ENCODE measurements at places on chromosomes 4 and X. TPM values are rescaled to one million over a fixed set of nuclear protein-coding genes. Genes with fewer than 3 reads are reported as not detected.

The EVC2 gene
- total RNA-seq = 9.9 TPM

The USP17L10 gene
- total RNA-seq = not detected

The ZDHHC15 gene
- 0.67 TPM for total RNA-seq

The CYLC1 gene
- not detected for total RNA-seq

The NPNT gene
- total RNA-seq = 71.8 TPM

The TMEM154 gene
- 0.33 TPM for total RNA-seq

DNA sequence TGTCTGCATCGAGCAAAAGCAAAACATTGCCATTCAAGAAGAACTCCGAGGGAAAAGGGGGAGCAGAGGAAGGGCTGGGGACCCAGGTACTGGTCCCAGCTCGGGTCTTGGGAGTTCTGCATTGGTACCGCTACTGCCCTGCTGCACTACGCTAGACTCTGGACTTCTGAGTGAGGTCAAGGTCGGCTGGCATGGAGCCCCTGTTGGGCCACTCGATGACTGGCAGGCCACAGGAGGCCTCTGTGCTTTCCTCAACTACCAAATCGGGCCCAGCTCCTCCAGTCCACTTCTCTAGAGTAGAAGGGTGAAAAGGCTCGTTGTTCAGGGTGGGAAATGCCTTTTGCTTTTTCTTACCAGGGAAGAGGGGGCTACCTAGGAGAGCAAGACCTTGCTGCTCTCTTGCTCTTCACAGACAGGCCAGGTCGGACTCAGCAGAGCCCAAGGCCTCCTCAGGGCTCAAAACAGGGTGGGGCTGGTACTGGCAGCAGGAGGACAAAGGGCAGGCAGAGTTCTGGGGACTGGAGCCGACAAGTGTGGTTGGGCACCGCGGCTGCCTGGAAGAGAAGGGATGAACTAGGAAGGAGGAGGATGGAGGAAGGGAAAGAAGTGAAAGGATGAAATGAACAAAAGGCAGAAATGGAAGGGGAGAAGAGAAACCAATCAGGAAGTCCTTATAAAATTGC, 8.9 kb upstream of the IRAK1 start:
- DNase-seq = no peak
- H3K36me3 ChIP-seq = 0 out of 2 replicates have a peak, but pooled peaks cover 3% of the 10 kb centered on the region
- H3K4me1 ChIP-seq = no peaks in the 10 kb centered on the region
- no peaks in the 10 kb centered on the region for H3K27me3 ChIP-seq
- no peak overlapping the region for H3K27ac ChIP-seq

DNA sequence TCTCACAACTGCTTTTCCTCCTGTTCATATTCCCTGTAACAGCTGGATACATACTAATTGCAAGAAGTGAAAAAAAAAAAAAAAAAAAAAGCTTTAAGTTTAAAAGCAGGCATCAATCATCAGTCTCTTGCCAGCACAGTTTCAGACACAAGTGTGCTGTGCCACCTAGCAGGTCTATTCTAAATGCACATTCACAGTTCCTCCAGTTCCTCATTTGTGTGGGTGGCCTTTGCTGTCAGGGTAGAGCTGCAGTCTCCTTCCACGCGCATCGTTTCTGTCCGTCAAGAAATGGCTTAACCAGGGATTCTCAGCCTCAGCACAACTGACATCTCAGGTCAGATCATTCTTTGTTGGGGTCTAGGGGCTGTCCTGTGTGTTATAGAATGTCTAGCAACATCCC, 61.6 kb downstream of the SCML1 start:
- H3K27ac ChIP-seq = no peak overlapping the region
- no peaks in the 10 kb centered on the region for H3K36me3 ChIP-seq
- no peak overlapping the region for H3K4me3 ChIP-seq
- no peak for DNase-seq
- H3K4me1 ChIP-seq = no peaks in the 10 kb centered on the region
- H3K27me3 ChIP-seq = no peaks in the 10 kb centered on the region

DNA sequence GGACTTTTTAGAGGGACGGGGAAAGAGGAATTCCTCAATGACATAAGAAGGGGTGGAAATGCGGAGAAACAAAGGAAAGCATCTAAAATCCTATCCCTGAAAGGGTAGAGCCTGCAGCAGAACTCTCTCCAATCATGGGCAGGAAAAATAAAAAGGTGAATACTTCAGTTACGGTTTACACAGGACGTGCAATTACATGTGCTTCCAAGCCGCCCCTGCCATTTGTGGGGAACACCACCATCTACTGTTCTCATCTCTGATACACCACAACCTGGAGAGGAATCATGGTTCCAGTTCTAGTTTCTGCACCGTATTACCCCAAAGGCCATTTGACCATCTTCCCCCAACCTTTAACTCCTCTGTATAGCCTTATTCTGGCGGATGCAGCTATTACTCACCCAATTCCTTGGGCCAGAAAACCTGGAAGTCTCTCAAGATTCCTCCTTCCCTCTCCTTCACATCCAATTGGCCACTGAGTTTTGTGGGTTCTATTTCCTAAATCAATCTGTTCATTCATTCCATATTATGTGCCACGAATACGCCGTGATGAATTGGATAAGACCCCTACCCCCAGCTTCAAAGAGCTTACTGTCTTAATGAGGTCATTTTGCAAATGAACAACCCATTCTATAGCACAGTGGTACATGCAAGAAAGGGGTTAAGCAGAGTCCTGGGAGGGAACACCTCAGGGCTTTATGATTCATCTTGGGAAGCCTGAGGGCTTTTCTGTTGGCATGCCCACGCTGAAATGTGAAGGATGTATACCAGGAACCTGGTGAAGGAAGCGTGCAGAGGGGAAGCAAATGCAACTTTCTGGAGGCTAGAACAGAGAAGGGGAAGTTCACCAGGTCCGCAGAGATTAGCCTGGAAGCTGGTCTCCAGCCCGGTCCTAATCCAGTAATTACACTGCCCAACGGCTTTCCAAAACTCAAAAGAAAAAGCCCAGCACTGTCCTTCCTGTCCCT, 1.4 kb upstream of the MSL3 start:
- H3K4me3 ChIP-seq = peak overlapping the region; percentile 89
- DNase-seq = peak; percentile 28
- H3K27me3 ChIP-seq = no peaks in the 10 kb centered on the region

- no peak overlapping the region for H3K27ac ChIP-seq
- H3K36me3 ChIP-seq = peaks cover 53% of the 10 kb centered on the region
- no peak overlapping the region for H3K4me3 ChIP-seq
- H3K4me1 ChIP-seq = no peaks in the 10 kb centered on the region
These were observed 10.4 kb downstream of the PAQR3 start for GRCh38 chr4:78928835-78929234.

- H3K36me3 ChIP-seq = no peaks in the 10 kb centered on the region
- no peaks in the 10 kb centered on the region for H3K27me3 ChIP-seq
- H3K4me3 ChIP-seq = no peak overlapping the region
- H3K4me1 ChIP-seq = no peaks in the 10 kb centered on the region
These were observed 159.5 kb upstream of the USP38 start for GRCh38 chr4:143025081-143025704.

- H3K27ac ChIP-seq = no peak overlapping the region
- peak; percentile 4 for DNase-seq
- H3K4me1 ChIP-seq = no peaks in the 10 kb centered on the region
These were observed 33.5 kb upstream of the ELOVL6 start for GRCh38 chr4:110231869-110232268.

- no peak overlapping the region for H3K4me3 ChIP-seq
- H3K4me1 ChIP-seq = no peaks in the 10 kb centered on the region
- no peaks in the 10 kb centered on the region for H3K36me3 ChIP-seq
These were observed 13.8 kb downstream of the TLR10 start for GRCh38 chr4:38768968-38769394.

GRCh38 chr4:102268355-102268754, 76.9 kb downstream of the SLC39A8 start:
- DNase-seq = no peak
- H3K36me3 ChIP-seq = no peaks in the 10 kb centered on the region
- H3K4me1 ChIP-seq = no peaks in the 10 kb centered on the region
- no peak overlapping the region for H3K27ac ChIP-seq
- no peaks in the 10 kb centered on the region for H3K27me3 ChIP-seq

DNA sequence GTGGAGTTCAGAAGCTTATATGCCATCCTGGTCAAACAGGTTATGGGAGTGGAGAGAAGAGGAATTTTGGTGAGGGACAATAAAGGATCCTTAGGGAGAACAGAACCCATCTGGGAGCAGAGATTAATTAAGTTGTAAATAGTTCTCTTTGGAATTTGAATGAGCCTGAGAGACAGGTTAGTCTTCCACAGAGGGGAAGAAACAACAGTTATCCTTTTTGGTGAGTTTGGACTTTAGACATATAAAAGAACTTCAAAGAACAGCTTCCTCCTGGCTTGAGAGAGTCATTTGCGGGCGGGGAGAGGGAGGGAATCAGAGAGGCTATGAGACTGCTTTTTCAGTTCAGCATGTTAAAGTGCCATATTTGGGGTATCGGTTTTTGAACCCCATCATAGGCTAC, 793.3 kb upstream of the MAGEB2 start:
- no peak overlapping the region for H3K27ac ChIP-seq

DNA sequence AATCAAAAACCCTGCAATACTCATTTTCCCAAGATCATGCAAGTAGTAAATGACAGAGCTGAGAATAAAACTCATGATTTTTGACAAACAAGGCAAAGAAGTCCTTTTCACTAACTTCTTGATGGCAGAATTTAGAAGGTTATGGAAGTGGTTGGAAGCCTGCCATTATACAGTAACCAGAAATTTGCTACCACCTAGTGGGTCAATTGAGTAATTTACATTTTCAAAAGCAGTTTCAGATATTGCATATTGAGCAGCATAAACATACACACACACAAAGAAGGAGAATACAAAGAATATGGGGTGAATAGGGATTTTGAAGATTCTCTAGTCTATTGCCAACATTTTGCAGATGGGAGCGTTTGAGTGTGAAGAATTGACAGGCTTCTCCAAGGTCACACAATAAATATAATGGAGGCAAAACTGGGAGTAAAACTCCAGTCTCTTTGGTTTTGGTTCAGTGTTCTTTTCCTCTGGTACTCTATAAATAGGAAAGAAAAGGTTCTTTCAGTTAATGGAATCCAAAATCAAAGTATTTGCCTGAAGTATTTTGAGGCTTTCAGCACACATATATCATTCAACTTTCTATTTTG, 70.2 kb downstream of the GC start:
- no peak overlapping the region for H3K27ac ChIP-seq
- DNase-seq = peak; percentile 61
- H3K27me3 ChIP-seq = no peaks in the 10 kb centered on the region
- no peaks in the 10 kb centered on the region for H3K36me3 ChIP-seq
- no peak overlapping the region for H3K4me3 ChIP-seq
